Heart left ventricle (tissue), 16 donors: ENCODE measurements at places on chromosomes 2 and 18. TPM values are rescaled to one million over a fixed set of nuclear protein-coding genes. Genes with fewer than 3 reads are reported as not detected.

- no peak for DNase-seq
These were observed 7.3 kb downstream of the ALPP start for GRCh38 chr2:232385660-232386489.

- no peak for DNase-seq
These were observed 67.1 kb downstream of the BAZ2B start for GRCh38 chr2:159549234-159549633.

The OTOS gene
- total RNA-seq: not detected

GRCh38 chr2:60555783-60556139 is 2.3 kb upstream of the BCL11A start:
- no peak for DNase-seq

The DAPL1 gene
- not detected for total RNA-seq

- DNase-seq: peak; percentile 65
These were observed 67.9 kb downstream of the RHOB start for GRCh38 chr2:20514596-20515269.

The TMEM178A gene
- total RNA-seq: 1.7 TPM

- no peak for DNase-seq
These were observed 13.3 kb upstream of the IAH1 start for GRCh38 chr2:9461079-9461478.

DNA sequence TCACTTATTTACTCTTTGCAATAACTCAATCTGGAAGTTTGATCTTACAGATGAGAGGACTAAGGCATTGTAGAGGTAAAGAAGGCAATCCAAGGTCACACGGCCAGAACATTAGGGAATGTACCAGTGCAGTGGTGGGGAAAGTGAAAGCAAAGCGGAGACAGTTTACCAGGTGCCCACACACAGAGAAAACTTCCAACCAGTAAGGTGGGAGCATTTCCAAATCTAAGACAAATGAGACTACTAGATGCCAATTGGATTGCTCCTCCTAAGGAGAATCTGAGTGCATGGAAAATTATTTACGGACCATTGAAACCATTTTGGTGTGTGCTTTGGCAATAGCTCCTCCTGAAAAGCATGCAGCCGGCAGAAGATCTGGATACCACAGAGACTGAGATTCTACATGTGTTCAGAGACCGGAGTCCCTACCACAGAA is 34.9 kb downstream of the SLC20A1 start:
- DNase-seq: no peak

The AQP12B gene
- total RNA-seq: not detected

The TUBA3D gene
- total RNA-seq: 8.8 TPM

GRCh38 chr2:241084856-241085444 is 17.1 kb downstream of the MTERF4 start:
- no peak for DNase-seq

The ANKRD39 gene
- 13.3 TPM for total RNA-seq

The NDUFAF7 gene
- total RNA-seq: 19.8 TPM

The MAL gene
- total RNA-seq: 1.2 TPM

GRCh38 chr2:156401861-156402260 is 34.3 kb upstream of the GPD2 start:
- DNase-seq: no peak

DNA sequence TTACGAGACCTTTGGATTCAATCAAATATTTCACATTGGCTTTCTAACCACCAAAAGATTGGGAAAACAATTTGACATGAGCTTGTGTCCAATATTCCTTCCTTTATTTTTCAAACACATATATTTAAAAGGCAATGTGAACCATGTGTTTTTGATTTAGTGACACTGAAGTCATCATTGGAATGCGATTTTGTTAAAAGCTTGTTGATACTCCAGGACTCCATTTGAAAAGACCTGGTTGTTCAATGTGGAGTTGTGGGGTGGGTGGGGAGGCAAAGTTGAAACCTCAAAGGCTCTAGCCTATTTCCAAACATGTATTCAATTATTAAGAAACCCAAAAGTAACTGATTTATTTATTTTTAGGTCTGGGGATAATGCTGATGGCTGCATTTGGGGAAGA is 114.1 kb upstream of the TRIB2 start:
- DNase-seq: no peak

The ACTG2 gene
- total RNA-seq: 2.9 TPM

- DNase-seq: no peak
These were observed 279.6 kb downstream of the SLC4A3 start for GRCh38 chr2:219907011-219907365.

- no peak for DNase-seq
These were observed 336.6 kb downstream of the DSC3 start for GRCh38 chr18:30705943-30706342.

- no peak for DNase-seq
These were observed 17.3 kb upstream of the FHL2 start for GRCh38 chr2:105416156-105416555.

The TANC1 gene
- total RNA-seq: 78.4 TPM

DNA sequence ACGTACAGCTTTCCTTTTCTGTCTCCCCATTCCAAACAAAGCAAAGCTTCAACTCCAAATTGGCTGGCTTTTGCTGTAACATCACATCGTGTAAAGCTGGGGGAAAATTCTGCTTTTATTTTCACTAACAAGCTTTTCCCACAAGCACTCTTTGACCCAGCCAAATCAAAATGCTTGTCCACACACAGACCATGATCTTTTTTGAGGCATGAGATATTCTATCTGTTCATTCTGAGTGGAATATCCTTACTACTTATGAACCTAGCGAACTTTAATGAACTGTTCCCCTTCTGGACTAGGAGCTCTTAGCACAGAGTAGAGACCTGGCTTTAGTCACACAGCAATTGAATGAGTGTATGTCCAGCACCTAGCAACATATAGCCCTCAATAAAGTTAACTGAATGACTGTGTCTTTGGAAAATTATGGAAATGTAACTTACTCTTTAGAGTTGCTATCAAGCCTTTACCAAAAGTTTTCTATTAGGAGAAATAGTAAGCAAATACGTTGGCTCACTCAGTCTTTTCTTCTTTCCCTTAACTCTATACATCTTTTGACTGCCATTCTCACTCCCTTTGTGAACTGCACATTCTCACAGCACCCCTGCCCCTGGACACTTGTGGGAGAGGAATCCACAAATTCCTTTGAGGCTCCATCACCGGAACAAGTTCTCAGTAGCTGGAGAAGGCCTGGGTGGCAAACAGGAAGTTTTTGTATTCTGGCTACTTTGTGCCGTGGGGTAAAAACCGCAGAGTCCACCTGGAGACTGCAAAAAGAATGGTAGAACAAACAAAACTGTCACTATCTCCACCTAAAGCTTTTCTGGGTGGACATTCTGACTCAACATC is 1.3 kb upstream of the UBE2E3 start:
- no peak for DNase-seq

DNA sequence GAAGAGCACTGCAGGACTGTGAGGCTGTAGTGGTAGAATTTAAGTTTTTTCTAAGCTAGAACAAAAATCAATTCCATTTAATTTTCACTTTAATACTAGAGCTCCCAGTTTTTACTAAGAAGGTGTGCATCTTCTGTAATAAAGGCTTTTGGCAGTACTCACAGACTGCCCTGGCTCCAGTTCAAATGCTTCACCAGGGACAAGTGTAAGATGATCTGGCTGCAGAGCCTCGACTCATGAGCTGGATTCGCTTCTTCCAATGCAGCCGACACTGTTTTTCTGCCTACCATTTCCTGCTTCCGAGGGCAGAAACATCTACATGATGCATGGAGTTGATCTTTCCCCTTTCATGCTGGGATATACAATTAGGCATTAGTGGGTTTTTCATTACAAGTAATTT is 87.0 kb downstream of the FARSB start:
- peak; percentile 15 for DNase-seq

The CFAP221 gene
- total RNA-seq: 1.1 TPM

The CHRNG gene
- total RNA-seq: not detected

- no peak for DNase-seq
These were observed 710.0 kb upstream of the ID2 start for GRCh38 chr2:7971841-7972240.

- no peak for DNase-seq
These were observed 1.6 kb upstream of the RMDN2 start for GRCh38 chr2:37923308-37924055.

The IL36B gene
- total RNA-seq: not detected

- DNase-seq: no peak
These were observed 348.2 kb downstream of the CTNNA2 start for GRCh38 chr2:79861059-79861374.

GRCh38 chr2:234898534-234899053 is 53.2 kb upstream of the SH3BP4 start:
- no peak for DNase-seq

The ASB18 gene
- 49.8 TPM for total RNA-seq

- no peak for DNase-seq
These were observed 175.7 kb downstream of the ETAA1 start for GRCh38 chr2:67572721-67573435.

GRCh38 chr2:150482111-150482510 is 5.4 kb downstream of the RND3 start:
- DNase-seq: no peak

The UGT1A10 gene
- total RNA-seq: not detected

The EPHA4 gene
- 12.4 TPM for total RNA-seq

- DNase-seq: no peak
These were observed 67.2 kb downstream of the KCTD1 start for GRCh38 chr18:26480897-26481795.

The PER2 gene
- 4.1 TPM for total RNA-seq

GRCh38 chr2:165790466-165790865 is 3.6 kb downstream of the GALNT3 start:
- DNase-seq: no peak

DNA sequence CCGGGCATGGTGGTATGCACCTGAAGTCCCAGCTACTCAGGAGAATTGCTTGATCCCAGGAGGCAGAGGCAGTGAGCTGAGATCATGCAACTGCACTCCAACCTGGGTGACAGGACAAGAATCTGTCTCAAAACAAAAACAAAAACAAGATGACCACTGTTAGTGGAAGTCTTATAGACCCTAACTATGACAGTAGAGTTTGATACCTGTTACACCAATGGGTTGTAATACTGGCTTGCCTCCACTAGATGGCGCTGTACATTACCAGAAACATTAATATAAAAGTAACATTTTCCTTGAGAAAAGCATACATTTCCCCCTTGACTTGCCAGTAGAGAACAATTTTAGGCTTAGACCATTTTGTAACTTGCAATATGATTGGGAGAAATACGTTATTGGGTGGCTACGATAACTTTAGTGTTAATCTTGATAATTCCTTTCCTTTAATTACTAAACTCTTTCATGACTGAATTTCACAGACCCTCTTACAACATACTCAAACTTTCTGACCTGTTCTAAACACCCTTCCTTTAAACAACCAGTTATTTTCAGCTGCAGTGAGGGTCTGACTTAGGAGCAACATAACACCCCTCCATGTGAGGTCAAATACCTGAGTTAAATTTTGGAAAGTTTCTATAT is 19.5 kb downstream of the SLC25A52 start:
- no peak for DNase-seq
